Liver (tissue), 10 donors: ENCODE measurements at places on chromosomes 2 and 18. TPM values are rescaled to one million over a fixed set of nuclear protein-coding genes. Genes with fewer than 3 reads are reported as not detected.

DNA sequence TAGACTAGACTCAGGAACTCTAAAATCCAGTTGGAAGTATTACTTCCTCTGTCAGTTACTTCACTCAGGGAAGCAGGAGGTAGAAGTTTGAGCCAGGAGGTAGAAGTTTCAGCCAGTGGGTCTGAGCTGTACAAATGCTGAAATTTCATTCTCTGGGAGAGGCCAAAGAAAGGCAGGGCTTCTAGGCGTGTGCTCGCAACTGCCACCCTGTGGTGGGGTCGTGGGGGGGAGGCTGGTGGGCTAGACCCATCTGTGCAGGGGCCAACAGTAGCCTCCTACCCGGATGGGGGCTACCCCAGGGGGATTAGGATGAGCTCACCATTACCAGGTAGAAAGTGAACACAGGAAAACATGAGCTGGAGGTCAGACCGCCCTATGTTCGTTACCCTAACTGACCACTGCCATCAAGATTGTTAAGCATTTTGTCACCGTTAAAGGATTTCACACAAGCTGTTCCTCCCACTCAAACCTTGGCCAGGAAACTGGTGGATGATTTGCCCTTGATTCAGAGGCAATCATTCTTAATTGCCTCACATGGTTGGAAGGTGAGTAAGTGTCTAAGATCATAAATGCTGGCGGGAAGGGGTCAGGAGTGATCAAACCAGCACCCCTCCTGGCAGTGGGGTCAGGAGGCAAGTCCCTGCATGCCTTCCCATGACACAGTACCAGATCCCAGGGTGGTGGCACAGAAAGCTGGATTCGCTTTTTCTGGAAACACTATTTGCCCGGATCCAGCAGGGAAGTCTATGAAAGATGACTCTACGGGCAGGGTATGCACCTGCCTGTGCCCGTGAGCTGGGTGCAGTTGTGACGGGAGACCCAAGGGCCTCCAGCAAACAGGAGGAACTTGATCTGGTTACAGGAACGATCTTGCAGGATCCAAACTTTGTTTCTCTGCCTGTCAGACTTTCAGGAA, 5.2 kb upstream of the FHL2 start:
- DNase-seq = no peak
- no peaks in the 10 kb centered on the region for H3K27me3 ChIP-seq
- no peaks in the 10 kb centered on the region for H3K4me1 ChIP-seq
- no peaks in the 10 kb centered on the region for H3K36me3 ChIP-seq
- no peak overlapping the region for H3K4me3 ChIP-seq

DNA sequence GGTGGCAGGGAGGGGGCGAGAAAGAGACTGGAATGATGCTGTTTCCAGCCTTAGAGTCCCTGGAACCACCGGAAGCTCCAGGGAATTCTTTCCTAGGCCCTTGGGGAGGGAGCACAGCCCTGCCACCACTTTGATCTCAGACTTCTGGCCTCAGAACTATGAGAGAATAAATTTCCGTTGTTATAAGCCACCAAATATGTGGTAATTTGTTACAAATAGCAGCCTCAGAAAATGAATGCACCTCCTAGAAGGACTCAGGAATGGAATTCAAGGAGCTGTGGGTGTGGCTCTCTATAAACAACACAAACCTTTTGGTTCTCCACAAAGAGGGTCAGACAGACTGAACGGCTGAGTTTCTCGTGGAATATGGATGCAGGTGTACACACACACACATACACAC, 144.5 kb downstream of the ACKR3 start:
- H3K27me3 ChIP-seq = no peaks in the 10 kb centered on the region
- no peaks in the 10 kb centered on the region for H3K36me3 ChIP-seq
- no peaks in the 10 kb centered on the region for H3K4me1 ChIP-seq

The VSNL1 gene
- total RNA-seq = 6.3 TPM

The SIX2 gene
- total RNA-seq = not detected

- DNase-seq = no peak
- H3K4me3 ChIP-seq = no peak overlapping the region
- no peaks in the 10 kb centered on the region for H3K36me3 ChIP-seq
- H3K4me1 ChIP-seq = no peaks in the 10 kb centered on the region
- no peak overlapping the region for H3K27ac ChIP-seq
Observed at GRCh38 chr2:240206630-240207029, 66.2 kb upstream of the OTOS start.

The OBSL1 gene
- total RNA-seq = 35.3 TPM

DNA sequence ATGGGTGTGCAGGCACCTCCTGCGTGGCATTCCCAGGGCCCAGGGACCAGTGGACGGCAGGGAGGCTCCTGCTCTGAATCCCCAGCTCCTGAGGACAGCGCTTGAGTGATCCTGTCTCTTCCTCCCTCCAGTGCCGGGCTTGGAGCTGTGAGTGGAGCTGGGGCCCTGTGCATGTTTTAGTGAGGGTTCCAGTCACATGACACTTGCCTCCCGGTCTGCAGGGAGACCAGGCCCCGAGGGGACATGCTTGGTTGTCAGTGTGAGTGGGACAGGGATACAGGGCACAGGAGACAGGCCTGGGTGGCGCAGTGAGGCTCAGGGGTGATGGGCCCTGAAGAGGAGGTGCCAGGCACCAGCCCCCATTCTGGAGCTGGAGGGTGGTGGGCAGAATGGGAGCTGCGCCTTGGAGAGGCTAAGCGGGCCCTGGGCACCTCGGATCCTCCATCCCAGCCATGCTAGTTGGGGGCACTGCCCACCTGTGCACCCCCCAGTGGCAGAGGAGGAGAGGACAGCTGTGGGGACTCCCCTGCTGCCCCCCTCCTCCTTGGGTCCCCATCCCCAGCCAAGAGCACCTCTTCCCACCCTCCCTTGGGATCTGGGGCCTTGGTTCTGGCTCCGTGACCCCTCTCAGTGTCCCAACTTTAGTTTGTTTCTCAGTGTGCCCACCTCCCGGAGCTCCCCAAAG, 12.0 kb downstream of the ARHGEF4 start:
- no peak overlapping the region for H3K4me3 ChIP-seq
- H3K4me1 ChIP-seq = no peaks in the 10 kb centered on the region
- no peaks in the 10 kb centered on the region for H3K27me3 ChIP-seq

DNA sequence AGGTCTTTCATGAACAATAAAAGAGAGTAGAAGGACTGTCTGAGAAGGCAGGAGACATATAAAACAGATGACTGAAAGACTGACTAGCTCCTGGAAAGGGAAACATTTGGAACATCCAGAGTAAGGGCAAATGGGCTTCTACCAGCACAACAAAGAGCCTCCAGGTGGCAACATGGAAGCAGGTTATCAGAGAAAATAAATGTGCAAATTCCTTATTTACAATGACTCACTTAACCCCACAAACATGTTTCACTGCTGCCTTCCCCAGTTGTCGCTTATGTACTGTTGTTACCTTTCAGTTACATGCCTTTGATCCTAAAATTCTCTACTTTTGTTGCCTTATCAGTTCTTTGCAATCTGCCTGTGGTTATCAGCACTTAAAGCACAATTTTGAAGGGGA, 117.0 kb downstream of the HIBCH start:
- peaks cover 18% of the 10 kb centered on the region for H3K36me3 ChIP-seq
- no peak for DNase-seq
- H3K4me3 ChIP-seq = no peak overlapping the region
- H3K27me3 ChIP-seq = no peaks in the 10 kb centered on the region
- no peaks in the 10 kb centered on the region for H3K4me1 ChIP-seq
